ENCODE measurements at places on chromosomes 2 and 18.

DNA sequence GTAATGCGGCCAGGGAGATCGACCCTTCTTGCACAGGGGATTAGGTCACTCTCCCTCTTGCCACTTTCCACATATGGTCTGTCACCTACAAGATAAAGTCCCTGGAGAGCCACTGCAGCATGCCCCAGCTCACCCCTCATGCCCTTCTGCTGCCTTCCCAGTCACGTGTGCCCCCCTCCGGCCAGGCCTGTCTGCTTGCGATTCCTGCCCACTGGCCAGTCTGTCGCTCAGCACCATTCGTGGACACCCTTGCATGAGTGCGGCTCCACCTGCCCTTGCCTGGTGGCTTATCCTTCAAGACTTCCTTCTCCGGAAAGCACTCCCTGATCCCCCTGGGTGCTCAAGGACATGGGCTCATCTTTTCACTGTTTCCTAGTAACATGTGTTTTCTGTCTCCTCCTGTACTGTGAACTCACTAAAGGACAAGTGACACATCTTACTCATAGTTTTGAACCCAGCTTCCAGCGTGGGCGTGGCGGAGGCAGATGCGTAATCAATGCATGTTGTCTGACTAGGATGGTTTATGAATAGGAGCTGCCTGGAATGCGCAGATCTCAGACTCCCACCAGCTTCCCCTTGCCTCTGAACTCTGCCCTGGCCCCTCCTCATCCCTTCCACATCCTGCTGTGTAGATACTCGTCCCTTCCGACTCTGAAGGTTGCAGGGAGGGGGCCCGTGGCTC is 7.8 kb upstream of the NT5DC4 start:
- no peak for DNase-seq

DNA sequence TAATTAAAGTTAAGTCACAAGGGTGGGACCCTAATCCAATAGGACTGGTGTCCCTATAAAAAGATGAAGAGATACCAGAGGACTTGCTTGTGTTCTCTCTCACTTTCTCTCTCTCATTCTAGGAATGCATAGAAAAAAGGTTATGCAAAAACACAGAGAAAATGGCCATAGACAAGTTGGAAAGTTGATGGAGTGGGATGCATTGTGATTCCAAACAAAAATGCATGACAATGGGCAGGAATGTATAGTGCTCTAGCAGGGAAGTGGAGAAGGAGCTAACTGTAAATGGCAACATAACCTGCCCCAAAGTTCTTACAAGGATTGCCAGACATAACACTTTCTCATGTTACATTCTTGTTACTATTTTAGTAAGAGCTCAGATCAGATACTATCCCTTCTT is 301.6 kb upstream of the LRATD1 start:
- DNase-seq = no peak

- DNase-seq = no peak
Observed at GRCh38 chr18:36511791-36512352, 214.4 kb downstream of the FHOD3 start.

- no peak for DNase-seq
Observed at GRCh38 chr2:133600266-133600928, 32.1 kb upstream of the NCKAP5 start.
